Left ventricle myocardium superior (tissue), 1 donor: ENCODE measurements at places on chromosomes 2 and 18.
A peak's percentile ranks its signal among the peaks of the same experiment; 100 is the strongest.

GRCh38 chr2:121608967-121609366 lies 40.3 kb downstream of the CLASP1 start:
- DNase-seq = no peak

GRCh38 chr2:109243526-109244303 lies 114.7 kb downstream of the SH3RF3 start:
- DNase-seq = no peak

- no peak for DNase-seq
Observed at GRCh38 chr2:129777146-129777545, 202.3 kb upstream of the RAB6C start.

DNA sequence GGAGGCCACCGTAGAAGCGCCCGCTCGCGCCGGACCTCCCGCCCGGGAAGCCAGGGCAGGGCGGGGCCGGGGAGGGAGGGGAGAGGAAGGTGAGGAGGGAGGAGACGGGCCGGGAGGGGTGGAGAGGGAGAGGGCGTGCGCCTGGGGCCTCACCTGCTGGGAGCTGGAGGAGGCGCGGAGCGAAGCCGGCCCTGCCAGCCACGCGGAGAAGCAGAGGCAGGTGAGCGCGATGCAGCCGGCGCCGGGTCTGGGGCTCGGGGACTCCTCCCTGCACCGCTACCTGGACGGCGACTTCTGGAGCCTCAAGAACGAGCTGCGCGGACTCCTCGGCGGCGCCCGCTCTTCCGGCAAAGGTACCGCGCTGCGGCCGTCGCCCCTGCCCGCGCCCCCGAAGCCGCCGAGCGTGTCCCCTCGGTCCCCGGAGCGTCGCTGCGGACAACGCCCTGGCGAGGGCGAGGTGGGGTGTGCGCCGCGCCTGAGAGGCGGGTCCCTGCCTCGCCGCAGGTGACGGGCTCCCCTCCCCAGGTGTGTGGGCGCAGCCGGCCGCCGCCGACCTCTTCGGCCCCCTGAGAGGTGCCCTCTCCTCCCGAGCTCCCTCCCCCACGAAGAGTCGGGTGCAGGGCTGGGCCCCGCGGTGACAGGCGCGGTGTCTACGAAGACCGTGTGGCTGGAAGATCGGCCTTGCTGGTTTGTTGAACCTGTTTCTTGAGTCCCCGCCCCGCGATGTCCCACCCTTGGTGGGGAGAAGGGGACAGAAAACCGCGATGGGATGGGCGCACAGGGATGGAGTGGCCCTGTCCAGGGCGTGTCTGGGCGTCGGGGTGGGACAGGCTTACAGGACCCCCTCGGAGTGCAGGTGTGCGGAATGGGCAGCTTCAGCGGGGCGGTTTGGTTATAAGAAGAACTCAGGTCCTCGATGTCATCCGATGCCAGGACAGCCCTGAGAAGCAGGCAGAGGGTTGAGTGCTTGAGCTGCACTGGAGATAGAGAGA lies at the start of gene ACOXL:
Gene ACOXL, plus strand, starts transcription at position 152 of the 992 bp plus-strand sequence. CDS start 35,817 bp downstream, outside the sequence.
- DNase-seq = peak; percentile 30

- no peak for DNase-seq
Observed at GRCh38 chr2:15792331-15792730, 148.0 kb upstream of the MYCN start.

GRCh38 chr18:55349685-55350084 lies 238.3 kb downstream of the TCF4 start:
- DNase-seq = no peak

GRCh38 chr2:1971124-1971523 lies 226.8 kb upstream of the PXDN start:
- no peak for DNase-seq

DNA sequence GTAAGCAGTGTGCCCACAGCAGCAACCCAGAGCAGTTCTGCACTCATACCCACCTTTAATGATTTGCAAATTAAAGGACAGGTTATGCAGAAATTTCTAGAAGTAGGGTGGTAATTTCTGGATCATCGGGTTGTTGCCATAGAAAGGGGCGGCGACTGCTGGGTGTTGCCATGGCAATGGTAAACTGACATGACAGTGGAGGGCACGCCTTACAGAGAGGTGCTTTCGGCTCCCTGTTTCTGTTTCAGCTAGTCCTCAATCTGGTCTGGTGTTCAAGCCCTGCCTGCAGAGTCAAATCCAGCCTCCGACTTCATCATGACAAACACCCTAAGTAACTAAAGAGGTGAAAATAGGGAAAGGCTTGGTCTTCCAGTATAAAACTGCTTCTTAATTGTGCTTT lies 667.7 kb downstream of the SOCS6 start:
- DNase-seq = no peak

- no peak for DNase-seq
Observed at GRCh38 chr18:36511791-36512352, 214.4 kb downstream of the FHOD3 start.

DNA sequence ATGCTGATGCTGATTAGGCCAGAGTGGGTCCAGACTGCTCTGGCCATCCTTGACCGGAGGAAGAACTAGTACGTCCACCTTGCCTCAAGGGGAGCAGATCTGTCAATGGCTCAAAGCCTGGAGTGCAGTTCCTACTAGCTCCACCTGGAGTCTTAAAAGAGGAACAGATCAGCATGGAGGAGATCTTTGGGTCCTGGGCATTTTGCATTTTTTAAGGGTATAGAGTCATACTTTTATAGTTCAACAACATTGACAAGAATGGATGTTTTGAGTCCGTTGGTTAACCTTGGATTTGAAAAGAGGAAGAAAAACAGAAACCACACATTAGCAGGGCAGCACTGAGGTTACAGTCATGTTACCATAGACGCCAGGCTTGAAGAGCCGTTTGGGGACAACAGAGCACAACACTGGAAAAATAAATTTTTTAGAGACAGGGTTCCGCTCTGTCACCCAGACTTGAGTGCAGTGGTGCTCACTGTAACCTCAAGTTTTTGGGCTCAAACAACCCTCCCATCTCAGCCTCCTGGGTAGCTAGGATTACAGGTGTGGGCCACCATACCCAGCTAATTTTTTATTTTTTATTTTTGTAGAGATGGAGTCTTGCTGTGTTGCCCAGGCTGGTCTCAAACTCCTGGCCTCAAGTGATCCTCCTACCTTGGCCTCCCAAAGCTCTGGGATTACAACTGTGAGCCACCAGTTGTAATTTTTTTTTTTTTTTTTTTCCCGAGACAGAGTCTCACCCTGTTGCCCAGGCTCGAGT lies 78.5 kb downstream of the PRKCE start:
- no peak for DNase-seq

DNA sequence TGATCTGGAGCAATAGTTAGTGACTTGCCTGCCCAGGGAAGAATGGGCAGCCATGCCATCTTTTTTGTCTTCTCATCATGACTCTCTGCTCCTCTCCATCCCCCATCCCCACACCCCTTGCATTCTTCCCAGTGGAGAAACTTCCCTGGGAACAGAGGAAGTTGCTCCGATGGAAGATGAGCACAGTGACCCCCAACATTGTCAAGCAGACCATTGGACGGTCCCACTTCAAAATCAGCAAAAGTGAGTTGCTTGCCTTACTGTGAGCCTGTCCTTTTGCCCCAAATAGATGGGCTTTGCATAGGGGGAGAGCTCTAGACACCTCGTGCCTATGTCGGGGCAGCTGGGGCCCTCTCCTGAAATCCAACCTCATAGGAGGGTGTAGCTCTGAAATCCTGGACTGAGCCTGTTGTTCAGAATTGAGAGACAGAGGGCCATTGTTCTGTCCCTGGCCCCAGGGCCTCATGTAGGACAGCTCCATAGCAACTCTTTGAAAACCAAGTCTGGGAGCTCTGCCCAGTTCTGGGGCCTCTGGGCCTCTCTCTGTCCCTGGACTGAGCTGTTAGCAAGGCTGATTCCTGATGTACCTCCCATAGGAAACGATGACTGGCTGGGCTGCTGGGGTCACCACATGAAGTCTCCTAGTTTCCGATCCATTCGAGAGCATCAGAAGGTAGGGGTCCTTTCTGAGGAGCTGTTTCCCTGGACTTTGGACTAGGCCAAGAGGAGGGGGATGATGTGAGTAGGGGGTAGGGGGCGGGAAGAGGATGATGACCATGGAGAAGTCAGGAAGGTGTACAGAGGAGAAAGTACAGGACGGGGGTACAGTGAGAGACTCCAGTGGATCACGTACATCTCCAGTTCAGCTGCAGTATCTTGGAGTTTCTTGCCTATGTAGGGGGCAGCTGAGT lies 35.2 kb downstream of the TTLL4 start:
- DNase-seq = peak; percentile 80

DNA sequence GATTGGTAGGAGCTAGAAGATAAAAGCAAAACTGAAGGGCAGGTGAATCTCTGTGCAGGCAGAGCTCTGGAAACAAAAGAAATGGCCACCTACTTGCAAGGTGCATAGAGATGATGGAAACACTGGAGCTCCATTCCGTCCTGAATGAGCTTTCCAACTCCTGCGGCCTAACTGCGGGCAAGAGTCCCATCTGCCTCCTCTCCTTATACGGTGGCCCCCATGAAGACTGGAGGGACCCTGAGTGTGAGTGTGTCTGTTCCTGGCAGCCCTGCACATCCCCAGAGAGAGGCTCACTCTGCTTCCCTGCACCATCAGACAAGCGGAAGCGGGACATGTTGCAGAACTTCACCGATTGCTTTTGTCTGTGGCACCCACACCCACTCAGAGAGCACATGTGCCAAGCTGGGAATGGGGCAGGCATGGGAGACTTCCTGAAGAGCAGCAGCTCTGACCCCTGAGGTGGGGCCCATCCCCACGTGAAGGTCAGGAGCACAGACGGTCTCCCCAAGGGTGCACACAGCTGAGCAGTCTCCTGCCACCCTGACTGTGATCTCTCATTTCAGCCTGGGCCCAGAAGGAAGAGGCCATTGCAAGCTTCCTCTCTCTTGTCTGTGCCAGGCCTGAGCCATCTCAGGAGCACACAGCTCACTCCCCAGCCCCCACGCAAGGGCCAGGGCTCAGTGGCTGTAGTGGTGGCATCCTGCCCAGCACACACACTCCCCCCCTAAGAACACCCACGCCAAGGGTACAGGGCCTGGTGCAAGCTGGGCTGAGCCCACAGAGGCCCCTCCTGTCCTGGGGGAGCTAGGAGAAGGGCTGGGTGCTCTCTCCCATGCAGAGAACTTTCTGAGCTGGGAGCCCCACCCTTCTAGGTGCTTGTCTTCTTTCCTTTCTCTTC lies 75.3 kb downstream of the STPG4 start:
- DNase-seq = peak; percentile 52

DNA sequence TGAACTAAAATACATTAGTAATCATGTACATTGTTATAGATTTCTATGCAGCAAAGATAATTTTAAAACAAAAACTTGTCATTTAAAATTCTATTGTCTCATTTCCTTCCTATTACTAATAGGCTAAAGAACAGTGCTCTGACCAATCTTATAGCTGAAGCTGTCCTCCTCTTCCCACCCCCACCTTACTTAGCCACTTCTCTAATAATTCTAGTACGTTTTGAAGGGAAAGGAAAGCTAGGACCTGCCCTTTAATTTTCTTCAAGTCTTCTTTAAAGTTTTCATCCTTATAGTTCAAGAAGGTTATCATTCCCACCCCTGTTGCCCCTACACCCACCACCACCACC lies 121.6 kb downstream of the RBMS1 start:
- no peak for DNase-seq

GRCh38 chr2:16441431-16441830 lies 224.2 kb downstream of the CYRIA start:
- DNase-seq = no peak

DNA sequence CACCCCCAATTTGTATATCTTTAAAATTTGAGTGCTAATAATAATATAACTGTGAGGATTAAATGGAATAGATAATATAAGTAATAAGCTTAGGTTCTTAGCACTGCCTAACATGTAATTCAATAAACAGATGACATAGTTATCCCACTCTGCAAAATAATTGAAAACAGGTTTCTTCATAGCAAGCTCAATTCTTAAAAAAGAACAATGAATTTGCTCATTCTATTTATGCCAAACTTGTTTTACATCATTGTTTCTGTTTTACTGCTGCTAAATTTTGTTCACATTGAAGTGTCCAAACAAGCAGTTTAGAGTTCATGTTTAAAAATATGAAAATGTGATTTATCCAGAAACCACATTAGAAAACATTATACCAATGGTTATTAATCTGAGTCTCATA lies 217.0 kb downstream of the MBD5 start:
- no peak for DNase-seq

- DNase-seq = no peak
Observed at GRCh38 chr2:222688917-222689316, 17.5 kb downstream of the MOGAT1 start.

GRCh38 chr2:74740395-74740740 lies 86.3 kb downstream of the SEMA4F start:
- no peak for DNase-seq

DNA sequence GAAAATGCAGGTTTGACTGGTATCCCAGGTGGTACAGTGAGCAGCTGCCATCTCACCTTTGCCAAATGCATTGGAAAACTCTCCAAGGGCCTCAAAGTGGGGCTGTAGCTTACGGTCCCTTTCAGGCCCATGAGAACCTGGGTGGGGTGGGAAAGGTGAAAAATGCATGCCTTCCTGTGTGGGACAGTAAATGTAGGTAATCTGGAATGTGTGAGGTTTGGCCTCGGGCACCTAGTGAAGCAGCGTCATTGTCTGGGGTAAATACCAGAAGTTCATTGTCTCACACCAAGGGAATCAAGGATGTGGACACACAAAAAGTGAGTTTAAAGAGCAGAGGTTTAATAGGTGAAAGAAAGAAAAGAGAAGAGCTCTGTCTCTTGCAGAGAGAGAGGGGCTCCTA lies 36.6 kb downstream of the TIMM21 start:
- no peak for DNase-seq

DNA sequence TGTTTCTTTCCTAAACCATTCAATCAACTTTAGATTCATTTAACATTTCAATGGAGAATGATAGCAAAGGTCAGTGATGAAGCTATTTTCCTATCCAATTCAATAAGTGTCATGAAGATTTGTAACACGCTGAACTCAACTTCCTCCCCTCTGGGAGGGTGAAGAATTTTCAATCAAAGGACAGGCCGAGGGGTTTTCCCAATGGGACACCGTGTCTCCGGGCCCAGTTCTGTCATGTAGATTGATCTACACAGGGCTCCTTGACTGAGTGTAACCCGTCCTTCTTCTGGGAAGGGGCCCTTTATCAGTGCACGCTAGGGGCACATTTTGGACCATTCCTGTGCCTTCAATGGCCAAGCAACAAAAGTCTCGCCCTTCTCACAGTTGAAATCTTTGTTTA lies 90.1 kb downstream of the KCNE4 start:
- DNase-seq = no peak

- no peak for DNase-seq
Observed at GRCh38 chr2:72040629-72041571, 106.8 kb downstream of the CYP26B1 start.

DNA sequence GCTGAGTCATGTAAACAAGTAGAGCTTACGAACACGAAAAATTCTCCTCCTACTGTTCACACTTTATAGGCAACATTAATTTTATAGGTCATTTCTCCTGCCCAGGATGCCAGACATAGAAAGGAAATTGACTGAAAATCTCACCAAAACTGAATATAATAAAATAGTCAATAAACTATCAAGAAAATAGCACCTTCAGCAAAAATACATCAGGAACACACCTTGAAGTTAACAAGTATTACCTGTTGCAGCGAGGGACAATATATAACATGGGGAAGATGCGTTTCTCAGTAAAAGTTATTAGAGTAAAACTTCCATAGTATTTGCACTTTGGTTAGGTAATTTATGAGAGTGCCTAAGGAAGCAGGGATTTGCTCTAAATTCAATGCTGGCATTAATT lies 344.6 kb downstream of the KCNJ3 start:
- DNase-seq = no peak
